ENCODE measurements at places on chromosomes 4 and X. TPM values are rescaled to one million over a fixed set of nuclear protein-coding genes. Genes with fewer than 3 reads are reported as not detected.

- DNase-seq: no peak
Measured at GRCh38 chr4:103091601-103092223, 7.9 kb downstream of the BDH2 start.

The TMPRSS11B gene
- total RNA-seq: not detected

GRCh38 chr4:117821834-117822233, 212.5 kb upstream of the NDST3 start:
- no peak for DNase-seq

DNA sequence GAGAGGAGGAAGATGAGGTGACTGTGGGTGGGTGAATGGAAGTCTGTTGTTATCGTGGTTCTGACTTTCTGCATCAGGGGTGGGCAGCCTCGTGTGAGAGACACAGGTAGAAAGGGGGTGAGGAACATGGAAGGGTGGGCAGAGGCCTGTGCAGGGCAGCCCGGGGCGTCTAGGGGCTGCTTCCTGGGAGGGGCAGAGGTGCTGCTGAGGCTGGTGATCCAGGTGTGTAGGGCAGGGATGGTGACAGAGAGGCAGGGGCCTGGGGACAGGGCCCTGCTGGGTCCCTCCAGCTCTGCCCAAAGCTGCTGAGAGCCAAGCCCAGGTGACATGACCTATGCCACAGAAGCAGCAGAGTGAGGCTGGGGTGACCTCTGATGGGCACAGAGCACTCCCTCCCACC, 89.7 kb upstream of the C4orf50 start:
- DNase-seq: no peak
